ENCODE measurements at places on chromosomes 11 and 22.

GRCh38 chr11:58625086-58625485 is 2.6 kb downstream of the CNTF start:
- no peak for DNase-seq

DNA sequence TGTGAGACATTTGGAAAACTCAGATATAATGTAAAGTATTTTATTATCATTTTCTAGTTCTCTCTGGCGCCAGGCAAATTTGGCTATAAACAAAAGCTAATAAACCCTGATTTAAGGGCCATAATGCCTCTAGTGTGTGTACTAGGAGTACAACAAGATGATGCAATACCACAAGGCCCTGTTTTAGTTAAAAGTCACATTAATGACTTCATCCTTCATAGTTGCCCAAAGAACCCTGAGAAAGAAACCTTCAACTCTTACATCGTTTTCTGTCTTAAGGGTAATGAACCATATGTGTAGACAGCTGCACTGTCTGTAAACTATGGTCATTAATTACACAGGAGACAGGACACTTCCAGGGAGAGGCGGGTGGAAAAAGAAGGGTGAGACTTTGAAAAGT is 538.4 kb downstream of the FAM181B start:
- no peak for DNase-seq

DNA sequence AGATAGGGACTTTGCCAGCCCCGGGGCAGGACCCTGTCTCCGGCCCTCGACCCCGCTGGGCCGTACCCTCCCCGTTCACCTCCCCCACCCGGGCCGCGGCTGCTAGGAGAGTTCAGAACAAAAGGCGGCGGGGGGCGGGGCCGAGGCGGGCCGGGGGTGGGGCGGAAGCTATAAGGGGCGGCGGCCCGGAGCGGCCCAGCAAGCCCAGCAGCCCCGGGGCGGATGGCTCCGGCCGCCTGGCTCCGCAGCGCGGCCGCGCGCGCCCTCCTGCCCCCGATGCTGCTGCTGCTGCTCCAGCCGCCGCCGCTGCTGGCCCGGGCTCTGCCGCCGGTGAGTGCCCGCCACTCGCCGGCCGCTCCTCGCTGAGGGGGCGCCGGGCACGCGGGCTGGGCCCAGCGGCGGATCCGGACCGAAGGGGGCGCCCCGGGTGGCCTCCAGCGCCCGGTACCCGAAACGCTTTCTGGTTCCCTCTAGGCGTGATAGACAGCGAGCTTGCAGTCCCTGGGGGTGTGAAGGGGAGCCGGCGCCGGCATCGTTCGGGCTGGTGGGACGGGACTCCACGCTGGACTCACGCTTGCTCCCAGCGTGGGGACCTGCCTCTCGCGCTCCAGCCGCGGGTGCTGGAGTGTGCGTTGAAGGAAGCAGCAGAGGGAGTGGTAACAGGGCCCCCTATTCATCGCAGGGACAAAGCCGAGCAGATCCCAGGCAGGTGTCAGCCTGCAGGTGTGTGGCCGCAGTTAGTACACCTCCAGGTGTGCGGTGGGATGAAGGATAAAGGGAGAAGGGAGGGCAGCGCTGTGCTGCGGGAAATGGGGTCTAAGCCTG is at the start of gene MMP11:
TSS of gene MMP11 (plus strand) at position 201 of the 825 bp plus-strand sequence. CDS start at position 223, 22 bp downstream.
- no peak for DNase-seq

- no peak for DNase-seq
Measured at GRCh38 chr11:87281496-87281895, 243.8 kb downstream of the TMEM135 start.

DNA sequence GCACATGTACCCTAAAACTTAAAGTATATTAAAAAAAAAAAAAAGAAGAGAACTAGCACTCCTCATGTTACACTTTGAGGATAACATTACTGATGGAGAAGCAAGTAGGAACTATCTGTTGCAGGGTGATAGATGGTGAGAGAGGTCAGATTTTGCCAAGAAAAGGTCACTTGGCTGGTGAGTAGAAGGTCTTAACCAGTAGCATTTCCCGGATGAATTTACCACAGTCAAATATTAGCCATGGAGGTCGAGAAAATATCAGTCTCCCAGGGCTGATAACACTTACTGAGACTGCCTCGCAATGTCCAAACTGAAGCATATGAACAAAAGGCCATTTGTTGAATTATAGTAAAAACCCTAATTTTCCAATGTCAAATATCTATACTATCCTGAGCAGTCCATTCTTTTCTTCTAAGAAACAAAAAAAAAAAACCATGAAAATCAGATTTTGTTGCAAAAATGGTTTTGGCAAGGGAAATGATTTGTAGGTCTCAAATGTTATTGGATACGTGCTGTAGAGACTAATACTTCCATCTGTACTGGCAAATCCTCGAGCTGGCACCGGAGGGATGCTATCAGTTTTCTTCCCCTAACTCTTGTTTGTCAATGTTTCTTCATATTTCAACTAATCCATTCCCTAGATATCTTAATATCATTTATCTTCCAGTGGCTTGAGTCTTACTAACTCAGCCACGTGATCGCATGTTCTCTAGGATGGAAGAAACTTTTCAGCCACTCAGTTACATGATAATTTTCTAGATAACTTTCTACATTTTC is 14.5 kb upstream of the BBOX1 start:
- no peak for DNase-seq
